Activated CD8-positive, alpha-beta memory T cell treated with anti-CD3 and anti-CD28 coated beads for 1 hour (primary cell): ENCODE measurements at places on chromosomes 2 and 18.

DNA sequence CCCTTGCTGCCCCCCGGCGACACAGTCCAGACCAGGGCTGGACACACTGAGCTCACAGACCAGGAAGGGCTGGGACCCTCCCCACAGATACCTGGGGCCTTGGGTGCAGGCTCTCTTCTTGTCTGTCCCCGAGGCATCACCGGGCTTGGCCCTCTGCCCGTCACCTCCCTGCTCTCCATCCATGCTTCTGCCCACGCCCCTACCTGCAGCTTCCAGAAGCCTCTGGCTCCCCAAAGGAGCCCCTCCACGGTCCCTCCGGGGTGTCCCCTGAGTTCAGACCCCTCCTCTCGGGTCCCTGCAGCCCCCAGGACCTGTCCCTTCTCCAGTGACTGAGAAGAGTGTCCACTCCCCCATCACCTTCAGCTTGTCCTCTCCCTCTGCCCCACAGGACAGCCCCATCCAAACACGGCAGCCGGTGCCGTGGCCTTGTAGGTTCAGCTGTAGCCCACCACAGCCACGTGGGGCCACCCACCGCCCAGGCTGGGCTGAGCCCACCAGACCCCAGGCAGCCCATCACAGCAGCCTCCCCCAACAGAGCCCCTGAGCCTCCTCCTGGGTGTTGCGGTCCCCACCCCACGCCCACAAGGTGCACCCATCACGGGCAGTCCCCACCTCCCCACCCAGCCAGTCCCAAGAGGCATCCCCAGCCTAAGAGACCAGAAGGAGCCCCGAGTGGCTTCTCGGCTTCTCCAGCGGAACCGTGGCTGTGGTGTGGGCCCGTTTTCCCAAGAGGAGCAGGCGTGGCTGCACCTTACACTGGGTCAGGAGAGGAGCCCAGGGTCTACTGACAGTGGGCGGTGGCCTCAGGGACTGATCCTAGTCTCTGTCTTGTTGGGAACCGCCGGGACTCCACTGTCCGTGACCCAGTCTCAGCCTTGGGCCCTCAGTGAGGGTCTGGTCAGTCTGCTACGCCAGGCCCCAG, 53.1 kb downstream of the RAMP1 start:
- no peak for DNase-seq

- no peak for DNase-seq
These were observed 54.4 kb downstream of the VAPA start for GRCh38 chr18:9968081-9968848.

GRCh38 chr18:35826477-35826876, 146.0 kb upstream of the RMP24 start:
- DNase-seq, result no peak

GRCh38 chr18:79257480-79257879, 138.2 kb upstream of the NFATC1 start:
- DNase-seq, result no peak

DNA sequence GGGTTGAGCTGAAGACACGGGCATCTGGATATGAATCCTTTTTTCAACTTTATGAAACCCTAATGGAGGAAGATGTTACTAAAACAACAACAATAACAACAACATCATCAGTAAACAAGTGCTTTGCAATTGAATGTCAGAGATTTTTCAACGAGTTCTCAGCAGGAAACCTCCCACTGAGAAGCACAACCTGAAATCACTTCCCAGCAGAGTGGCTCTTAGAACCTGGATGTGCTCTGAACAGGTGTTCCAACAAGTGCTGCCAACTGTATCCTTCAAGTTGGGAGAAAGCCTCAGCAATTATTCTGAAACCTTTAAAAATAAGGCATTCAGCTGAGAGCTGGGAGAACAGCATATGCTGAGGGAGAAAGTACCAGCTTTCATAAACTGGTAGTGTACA, 1622.7 kb upstream of the CELF4 start:
- no peak for DNase-seq

DNA sequence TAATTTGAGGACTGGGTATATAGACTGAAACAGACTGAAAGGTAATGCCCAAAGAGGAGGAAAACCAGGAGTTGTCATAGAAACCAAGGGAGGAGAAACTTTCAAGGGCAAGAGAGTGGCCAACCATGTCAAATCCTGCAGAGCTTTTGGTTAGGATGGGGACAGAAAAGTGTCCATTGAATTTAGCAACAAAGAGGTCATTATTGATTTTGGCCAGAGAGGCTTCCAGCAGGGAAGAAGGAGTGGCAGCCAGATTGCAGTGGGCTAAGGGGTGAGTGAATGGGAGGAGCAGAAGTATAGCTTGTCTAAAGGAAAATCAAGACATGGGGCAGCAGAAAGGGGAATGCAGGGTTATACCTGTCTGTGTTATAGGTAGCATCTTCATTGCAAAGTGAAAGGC, 194.0 kb downstream of the CAMKMT start:
- DNase-seq, result no peak

GRCh38 chr18:69787825-69788547, 159.7 kb downstream of the CD226 start:
- no peak for DNase-seq

- no peak for DNase-seq
These were observed 117.0 kb upstream of the ARL5A start for GRCh38 chr2:151945186-151945585.
